Endodermal cell (in vitro differentiated cells): ENCODE measurements at places on chromosomes 7 and 10. TPM values are rescaled to one million over a fixed set of nuclear protein-coding genes. Genes with fewer than 3 reads are reported as not detected.

The GNAI1 gene
- total RNA-seq = 16.9 and 21.5 TPM in 2 replicates

DNA sequence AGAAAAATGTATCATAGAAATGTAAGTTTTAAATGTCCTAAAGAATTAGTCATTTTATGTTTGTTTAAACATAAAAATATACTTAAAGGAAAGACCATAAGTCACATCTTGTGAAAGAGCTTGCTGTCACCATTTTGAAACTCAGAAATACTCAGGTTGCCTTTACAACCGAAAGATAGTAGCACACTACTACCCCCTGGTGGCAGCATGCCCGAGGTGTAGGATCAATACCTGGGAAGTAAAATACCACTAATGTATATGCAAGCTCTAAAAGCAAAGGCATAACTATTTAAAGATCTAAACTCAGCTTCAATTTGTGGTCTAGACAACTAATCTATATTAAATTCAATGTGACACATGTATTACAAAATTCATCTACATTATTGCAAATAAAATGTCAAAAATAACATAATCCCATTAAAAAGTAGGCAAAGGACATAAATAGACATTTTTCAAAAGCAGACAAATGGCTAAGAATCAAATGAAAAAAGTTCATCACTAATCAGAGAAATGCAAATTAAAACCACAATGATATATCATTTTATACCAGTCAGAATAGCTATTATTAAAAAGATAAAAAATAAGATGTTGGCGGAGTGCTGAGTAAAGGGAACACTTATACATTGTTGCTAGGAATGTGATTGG is 47.7 kb upstream of the FGL2 start:
- H3K27ac ChIP-seq = no peak overlapping the region
- no peaks in the 10 kb centered on the region for H3K27me3 ChIP-seq
- no peaks in the 10 kb centered on the region for H3K4me1 ChIP-seq
- DNase-seq = peak; percentile 96

DNA sequence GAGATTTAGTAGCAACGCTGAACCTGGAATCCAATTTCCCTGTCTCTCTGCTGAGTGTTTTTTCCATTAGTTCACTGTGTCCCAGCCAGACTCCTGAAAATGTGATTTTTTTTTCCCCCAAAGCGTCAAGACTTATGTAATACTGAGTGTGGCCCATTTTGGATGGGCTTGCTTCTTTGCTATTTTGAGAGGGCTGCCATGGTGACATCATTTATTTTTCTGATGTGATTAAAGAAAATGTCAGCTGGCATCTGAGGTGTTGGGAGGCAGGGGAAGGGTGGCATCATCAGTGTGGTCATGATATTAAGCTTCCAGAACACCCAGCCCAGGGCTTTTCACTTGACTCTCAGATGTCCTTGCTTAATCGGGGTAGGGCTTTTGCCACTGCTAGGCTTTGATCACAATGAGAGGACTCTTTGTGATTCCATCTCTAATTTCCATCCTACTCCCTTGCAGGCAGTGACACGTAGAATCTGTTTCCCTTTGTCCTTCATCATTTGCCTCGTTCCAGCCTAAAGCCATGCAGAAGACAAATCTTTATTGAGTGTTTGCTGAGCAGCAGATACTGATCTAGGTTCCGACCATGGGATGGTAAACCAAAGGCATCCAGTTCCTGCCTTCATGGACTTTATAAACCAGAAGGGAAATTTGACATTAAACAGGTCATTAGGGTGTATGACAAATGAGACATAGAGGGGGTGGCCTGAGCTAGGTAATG is 7.4 kb downstream of the ZNF365 start:
- no peak overlapping the region for H3K27ac ChIP-seq
- H3K36me3 ChIP-seq = no peaks in the 10 kb centered on the region
- H3K4me3 ChIP-seq = no peak overlapping the region
- no peaks in the 10 kb centered on the region for H3K4me1 ChIP-seq
- no peak for DNase-seq

DNA sequence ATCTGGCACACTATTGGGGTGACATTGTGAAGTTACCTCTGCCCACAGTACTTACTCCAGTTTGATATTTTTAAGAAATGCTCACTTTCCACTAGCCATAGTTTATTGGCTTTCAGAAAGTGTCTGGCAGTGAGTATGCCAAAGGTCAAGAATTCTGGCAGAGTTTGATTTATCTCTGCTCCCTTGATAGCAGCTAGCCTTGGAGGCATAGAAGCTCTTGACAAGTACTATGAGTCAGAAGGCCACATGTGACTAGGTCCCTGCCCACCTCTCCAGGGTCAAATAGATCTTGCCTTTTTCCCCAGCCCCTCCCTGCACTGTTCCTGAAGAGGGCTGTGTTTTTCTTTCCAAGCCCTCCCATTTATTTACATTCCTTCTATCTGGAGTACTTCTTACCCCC is 202.2 kb downstream of the AUTS2 start:
- peak; percentile 82 for DNase-seq
- H3K27me3 ChIP-seq = no peaks in the 10 kb centered on the region
- no peaks in the 10 kb centered on the region for H3K36me3 ChIP-seq
- H3K27ac ChIP-seq = no peak overlapping the region

DNA sequence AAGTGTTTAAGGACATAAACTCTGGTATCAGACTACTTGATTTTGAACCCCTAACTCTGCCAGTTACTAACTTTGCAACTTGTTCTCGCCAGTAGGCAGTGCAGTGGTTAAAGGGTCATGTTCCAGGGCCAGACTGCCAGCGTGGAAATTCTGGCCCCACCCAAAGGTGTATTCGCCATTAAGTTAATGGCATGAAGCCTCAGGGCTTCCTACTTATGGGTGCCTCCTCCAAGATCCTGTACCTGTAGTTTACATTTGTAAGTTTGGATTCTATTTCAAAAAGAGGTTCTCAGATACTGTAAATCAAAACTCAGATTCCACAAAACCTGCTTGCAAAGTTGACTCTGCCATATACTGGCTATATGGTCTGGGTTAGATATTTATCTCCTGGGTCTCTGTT is 2.8 kb upstream of the PIP start:
- H3K27ac ChIP-seq = no peak overlapping the region
- H3K36me3 ChIP-seq = no peaks in the 10 kb centered on the region

DNA sequence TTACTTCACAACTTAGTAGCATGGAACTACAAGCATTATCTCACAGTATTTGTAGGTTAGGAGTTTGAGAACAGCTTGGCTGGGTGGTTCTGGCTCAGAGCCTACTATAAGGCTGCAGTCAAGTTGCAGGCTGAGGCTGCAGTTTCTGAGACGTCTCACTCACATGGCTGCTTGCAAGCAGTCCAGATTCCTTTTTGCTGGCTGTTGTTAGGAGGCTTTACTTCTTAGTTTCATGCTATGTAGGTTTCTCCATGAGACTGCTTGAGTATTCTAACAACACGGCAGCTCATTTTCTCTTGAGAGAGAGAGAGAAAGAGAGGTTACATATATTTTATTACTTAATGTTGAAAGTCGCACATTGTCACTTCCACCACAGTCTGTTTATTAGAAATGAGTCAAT is 1073.9 kb downstream of the NXPH1 start:
- peak overlapping the region; percentile 36 for H3K27ac ChIP-seq
- peak; percentile 50 for DNase-seq
- peaks cover 2% of the 10 kb centered on the region for H3K4me1 ChIP-seq
- no peaks in the 10 kb centered on the region for H3K27me3 ChIP-seq
- no peaks in the 10 kb centered on the region for H3K36me3 ChIP-seq
